Foreskin keratinocyte (primary cell): ENCODE measurements at places on chromosomes 1 and 21. TPM values are rescaled to one million over a fixed set of nuclear protein-coding genes. Genes with fewer than 3 reads are reported as not detected.

The SLC44A5 gene
- total RNA-seq = 0.10 and 1.4 TPM in 2 replicates

The FMO5 gene
- 0.21 and 0.31 TPM in 2 replicates for total RNA-seq

The BTBD8 gene
- total RNA-seq = 1.4 and 2.4 TPM in 2 replicates

The RAB42 gene
- total RNA-seq = 0.95 and 1.5 TPM in 2 replicates

The EFHD2 gene
- 95.3 and 101 TPM in 2 replicates for total RNA-seq

The KAZN gene
- 7.4 and 8.7 TPM in 2 replicates for total RNA-seq

The KCNQ4 gene
- total RNA-seq = not detected in 2 replicates

The FCRL2 gene
- total RNA-seq = not detected in 2 replicates

The SERTAD4 gene
- 5.3 and 9.2 TPM in 2 replicates for total RNA-seq

The OTUD7B gene
- total RNA-seq = 11.5 and 11.7 TPM in 2 replicates

The OR2L13 gene
- total RNA-seq = not detected in 2 replicates

DNA sequence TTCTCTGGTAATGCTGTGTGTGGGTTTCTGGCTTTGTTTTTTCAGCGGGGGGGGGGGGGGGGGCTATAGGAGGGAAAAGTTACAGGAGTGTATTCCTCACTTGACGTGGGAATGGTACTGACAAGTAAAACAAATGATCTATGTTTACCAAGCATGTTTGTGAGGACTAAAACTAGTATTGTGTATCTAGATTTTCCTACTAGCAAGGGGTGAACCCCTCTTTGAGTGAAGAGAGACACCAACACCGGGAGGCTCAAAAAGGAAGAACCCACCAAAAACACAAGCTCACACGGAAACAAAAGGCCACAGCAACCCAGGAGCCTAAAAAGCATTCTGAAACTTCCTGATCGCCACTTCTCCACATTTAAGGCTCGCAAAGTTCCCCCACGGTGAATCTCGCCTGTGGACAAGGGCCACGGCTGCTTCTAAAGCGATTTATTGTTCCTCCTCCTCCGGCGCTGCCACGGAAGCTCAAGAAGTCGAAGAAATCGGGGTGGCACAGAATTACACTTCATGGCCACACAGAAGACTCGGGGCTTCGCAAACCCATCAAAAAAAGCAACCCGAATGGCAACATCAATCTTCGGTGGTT lies 703 bp downstream of the PUM1 start:
- DNase-seq = no peak

- no peak for DNase-seq
Observed at GRCh38 chr1:3499611-3500010, 45.1 kb downstream of the ARHGEF16 start.

GRCh38 chr21:42157606-42158310 lies 61.2 kb upstream of the ABCG1 start:
- no peak for DNase-seq

DNA sequence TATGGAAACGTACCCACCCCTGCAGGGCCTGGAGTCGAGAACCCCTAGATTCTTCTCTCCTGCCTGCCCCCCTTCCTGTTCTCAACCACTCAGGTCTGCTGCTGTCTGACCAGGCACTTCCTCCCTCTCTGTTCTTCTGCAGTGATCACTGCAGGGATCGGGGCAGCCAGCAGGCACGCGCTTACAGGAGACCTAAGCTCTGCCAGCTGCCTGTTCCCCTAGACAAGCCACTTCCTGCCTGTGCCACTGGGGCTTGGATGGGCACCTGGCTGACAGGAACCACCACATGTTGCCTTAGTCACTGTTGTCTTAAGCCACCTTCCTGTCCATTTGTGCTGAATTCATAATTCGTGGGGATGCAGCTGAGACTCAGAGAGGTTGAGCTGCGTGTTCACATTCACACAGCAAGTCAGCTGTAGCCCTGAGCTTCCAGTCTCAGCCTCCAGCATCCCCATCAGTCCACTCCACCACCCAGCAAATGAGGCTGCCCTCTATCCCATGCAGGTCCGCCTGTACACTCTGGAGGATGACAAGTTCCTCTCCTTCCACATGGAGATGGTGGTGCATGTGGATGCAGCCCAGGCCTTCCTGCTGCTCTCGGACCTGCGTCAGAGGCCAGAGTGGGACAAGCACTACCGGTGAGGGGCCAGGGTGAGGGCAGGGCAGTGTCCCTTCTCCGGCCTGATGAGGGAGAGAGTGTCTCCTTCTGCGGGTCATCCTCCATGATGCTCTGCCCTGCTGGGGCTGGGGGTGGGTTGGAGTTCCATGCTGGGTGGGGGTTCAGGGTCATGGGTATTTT lies 18.6 kb downstream of the FAM151A start:
- DNase-seq = peak; percentile 43

DNA sequence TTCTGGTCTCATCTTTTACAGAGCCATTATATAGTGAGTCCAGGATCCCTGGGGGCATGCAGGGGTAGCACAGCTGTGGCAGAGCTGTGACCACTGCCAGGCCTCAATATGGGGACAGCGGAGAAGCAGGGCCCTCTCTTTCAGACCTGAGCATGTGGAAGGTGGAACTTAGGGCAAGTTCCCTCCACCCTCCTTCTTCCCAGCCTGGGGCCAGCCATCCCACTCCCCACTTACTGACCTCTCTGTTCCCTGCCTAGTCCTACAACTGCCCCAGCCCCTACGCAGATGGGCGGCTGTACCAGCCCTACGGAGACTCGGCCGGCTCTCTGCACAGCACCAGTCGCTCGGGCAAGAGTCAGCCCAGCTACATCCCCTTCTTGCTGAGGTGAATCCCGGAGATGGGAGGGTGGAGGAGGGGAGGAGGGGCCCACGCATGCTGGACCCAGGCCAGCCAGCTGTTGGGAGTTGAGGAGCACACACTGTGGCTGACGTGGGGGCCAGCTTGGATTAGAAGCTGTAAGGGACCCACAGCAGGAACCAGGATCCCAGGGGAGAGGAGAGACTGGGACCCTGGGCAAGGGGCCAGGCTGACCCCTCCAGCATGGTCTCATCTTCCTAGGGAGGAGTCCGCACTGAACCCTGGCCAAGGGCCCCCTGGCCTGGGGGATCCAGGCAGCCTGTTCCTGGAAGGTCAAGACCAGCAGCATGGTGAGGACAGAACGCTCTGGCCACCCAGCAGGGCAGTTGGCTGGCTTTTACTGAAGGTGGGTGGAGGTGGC lies 10.7 kb downstream of the PSRC1 start:
- no peak for DNase-seq

- no peak for DNase-seq
Observed at GRCh38 chr21:34700605-34701004, 31.8 kb downstream of the CLIC6 start.

DNA sequence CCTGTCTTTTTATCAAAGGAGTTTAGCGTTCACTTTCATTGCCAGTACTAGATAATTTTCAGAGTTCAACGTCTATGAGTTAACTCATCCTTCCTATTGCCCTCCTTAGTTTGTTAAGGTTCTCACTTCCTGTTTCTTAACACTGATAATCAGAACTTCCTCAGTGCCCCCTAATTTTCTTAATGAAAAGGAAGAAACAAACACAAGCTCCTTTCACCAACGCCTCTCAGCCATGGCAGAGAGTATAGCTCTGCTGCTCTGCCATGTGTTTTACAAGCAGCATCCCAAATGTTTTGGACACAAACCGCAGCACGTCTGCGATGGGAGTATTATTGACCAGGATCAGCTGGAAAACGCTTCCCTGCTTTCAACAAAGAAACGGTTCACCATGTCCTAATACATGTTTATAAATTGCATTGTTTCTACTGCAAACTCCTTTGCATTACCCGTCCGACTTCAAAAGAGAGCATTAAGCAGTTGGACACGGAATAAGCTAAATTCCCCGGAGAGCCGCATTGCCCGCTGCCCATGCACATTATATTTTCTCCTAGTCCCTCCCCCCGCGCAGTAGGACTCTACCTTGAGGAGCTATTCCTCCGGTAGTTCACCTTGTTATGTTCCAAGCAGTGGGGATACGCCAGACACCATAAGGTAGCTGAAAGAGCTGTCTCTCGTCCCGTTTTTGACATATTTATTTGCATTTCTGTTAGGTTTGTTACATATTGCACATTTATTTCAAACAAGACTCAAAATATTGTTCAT lies 561 bp downstream of the OLFM3 start:
- DNase-seq = no peak

GRCh38 chr1:185574139-185574875 lies 159.9 kb upstream of the HMCN1 start:
- DNase-seq = peak; percentile 77

DNA sequence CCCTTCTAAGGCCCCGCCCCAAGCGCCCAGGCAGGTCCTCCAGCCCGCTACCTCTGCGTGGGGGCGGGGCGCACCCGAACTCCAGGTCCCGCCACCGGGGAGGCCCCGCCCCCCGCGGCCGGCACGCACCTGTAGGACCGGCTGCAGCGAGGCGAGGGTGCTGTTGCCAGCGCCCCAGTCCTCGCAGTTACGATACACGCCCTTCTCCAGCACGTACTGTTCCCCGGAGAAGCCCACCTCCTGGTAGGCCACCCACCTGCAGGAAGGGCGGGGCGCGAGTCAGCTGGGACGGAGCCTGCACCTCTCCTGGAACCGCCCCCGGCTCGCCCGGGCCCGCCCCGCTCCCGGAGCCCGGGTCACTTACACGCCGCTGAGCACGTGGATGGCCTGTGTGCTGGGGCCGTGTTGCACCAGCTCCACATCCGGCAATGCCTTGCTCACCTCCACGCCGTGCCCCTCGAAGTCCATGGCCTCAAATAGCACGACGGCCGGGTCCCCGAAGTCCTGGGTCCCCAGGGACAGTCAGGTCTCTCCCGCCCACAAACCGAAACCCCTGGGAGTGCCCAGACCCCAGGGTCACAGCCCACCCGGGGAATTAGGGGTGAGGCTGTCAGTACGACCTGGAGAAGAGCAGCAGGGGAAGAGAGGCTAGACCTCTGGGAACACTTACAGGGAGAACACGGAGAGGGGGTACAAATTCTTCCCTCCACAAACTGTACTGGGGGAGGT lies 17.3 kb downstream of the CRYBG2 start:
- DNase-seq = no peak

GRCh38 chr1:28735961-28736449 lies 735 bp upstream of the YTHDF2 start:
- no peak for DNase-seq

GRCh38 chr1:109946511-109946910 lies 35.9 kb downstream of the CSF1 start:
- DNase-seq = no peak

DNA sequence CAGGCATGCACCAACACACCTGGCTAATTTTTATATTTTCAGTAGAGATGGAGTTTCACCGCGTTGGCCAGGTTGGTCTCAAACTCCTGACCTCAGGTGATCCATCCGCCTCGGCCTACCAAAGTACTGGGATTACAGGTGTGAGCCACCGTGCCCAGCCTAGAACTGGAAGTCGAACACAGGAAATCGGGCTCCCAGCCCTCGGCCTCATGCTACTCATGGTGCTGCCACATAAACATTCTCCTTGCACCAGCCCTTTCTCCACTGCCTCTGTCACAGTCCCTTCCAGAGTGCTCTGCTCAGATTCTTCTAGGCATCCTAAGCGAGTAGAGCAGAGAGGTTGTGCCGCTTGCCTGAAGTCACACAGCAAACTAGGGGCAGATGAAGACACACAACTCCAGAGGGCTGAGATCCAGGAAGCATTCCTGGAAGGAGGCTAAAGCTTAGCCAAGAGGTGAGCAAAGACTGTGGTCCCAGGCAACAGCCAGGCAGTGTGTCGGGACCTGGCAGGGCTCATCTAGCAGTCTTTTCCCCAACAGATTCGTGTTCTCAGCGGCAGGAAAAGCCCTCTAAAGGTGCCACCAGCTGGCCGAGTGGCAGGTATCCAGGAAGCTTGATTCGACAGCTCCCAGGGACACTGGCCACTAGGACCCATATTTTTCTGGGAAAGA lies 29.6 kb upstream of the NPPB start:
- DNase-seq = no peak

GRCh38 chr1:202701200-202701599 lies 9.1 kb downstream of the SYT2 start:
- no peak for DNase-seq

DNA sequence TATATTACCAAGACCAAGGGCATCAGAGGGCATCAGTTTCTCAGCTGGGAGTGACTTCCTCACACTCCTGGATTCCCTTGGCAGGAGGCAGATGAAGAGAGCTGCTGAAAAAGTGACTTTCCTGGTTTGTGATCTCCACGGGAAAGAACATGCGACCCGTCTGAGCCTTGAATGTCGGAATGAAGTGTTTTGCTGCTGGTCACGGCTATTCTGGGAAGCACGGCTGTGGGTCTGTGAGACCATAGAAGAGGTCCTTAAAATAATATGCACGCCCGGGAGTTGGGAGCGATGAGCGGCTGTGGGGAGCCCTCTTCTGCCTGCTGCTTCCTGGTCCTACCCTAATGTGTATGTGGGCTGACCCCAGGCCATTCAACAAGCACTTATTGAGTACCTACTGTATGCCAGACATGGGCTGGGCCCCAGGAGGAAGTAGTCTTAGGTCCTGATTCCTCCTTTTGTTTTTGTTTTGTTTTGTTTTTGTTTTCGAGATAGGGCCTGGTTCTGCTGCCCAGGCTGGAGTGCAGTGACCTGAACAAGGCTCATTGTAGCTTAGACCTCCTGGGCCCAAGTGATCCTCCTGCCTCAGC lies 13.2 kb upstream of the UMODL1 start:
- DNase-seq = no peak

DNA sequence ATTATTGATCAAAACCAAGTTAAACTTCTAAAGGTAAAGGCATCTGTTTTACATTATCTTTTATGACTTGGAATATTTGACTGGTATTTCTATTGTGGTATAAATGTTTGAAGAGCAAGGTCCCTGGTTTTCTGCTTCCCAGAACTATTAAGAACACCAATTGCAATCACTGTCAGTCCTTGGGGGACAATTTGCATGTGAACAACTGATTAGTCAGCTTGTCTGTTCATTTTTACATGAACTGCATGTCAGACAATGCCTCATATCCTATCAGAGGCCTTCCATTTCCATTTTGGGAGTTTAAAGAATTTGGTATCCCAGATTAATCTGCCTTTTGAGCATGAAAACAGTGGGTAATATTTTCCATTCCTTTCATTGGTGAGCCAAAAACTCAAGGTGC lies 654.9 kb upstream of the USP24 start:
- no peak for DNase-seq

- DNase-seq = no peak
Observed at GRCh38 chr1:159705904-159706256, 8.5 kb downstream of the CRP start.

DNA sequence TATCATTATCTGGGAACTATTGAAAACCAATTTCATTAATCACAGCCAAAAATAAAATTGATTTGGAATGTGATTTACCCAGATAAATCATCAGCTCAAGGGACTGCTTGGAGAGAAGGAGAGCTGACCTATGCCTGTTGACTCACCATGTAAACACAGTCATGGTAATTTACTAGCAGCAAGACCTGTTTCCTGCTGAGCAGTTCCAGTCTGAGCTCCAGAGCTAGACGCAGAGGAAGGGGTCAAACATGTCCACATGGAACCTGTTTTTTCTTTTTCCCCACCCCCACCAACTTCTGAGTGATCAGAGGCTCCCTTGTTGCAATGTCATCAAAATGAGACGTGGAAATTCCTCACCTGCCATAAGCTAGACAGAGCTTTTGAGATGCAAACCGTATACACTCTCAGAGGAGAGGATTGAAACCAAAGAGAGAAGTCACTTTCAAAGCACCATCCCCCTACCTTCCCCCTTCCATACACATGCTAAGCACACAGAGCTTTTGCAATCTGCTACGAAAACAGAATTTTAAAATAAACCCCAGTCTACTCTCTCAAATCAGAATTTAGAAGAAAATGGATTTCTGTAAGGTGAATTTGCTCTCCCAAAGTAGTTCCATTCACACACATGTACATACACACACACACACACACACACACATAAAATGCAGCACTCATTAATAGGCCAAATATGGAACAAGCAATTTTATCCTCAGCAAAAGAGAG lies 55.9 kb upstream of the PTGFRN start:
- peak; percentile 82 for DNase-seq

- no peak for DNase-seq
Observed at GRCh38 chr1:180246579-180246978, 16.5 kb downstream of the LHX4 start.

GRCh38 chr1:119080586-119080985 lies 59.9 kb downstream of the WARS2 start:
- peak; percentile 56 for DNase-seq
